ENCODE measurements at places on chromosomes 5 and 9.

DNA sequence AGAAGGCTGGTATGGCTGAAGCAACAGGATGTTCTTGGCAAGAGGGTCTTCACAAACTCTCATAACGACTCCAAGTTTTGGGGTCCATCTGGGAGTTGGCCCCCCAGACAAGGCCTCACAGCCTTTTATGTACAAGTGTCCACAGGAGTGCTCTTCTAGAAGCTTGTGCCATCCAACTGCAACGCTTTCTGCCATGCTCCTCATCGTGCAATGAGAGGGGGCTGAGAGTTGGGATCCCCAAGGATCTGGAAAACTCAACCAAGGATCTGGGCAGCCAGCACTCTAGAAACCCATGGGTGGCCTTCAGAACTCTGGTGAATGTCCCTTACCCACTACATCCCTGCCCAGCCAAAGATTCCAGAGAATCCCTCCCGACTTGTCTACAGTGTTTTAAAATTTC lies 8.5 kb upstream of the AMBP start:
- no peak for DNase-seq

- no peak for DNase-seq
These were observed 112.3 kb downstream of the MARCHF3 start for GRCh38 chr5:126917918-126918614.

DNA sequence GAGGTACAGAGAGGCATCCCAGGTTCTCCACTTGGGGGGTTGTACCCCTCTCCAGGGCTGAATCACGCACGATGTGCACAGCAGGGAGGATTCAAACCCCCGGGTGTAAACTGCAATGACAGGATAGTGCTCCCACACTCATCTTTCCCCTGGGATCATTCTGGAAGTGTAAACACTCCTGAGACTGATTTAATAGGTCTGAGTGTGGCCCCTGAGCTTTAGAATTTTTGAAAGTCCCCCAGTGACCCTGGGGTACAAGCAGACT lies 16.5 kb downstream of the BICD2 start:
- no peak for DNase-seq

- DNase-seq: no peak
These were observed 180.8 kb upstream of the MVB12B start for GRCh38 chr9:126145887-126146253.

- no peak for DNase-seq
These were observed 322.5 kb upstream of the SLC24A2 start for GRCh38 chr9:20111173-20111843.

DNA sequence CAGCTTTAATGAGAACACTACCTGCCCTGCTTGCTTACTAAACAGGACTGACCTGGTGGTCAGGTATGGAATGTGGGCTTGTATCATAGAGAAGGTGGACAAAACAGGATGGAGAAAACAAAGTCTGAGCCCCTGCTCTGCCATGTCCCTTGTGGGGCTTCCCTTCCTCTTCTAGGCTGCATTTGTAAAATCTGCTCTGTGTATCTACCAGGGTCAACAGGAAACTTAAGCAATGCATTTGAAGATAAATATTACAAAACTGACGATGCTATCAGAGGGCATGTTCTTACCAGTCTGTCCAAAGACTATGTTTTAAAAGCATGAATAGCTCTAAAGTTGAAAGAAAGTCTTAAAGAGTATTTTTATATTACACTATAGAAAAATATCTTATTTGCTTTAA lies 228.7 kb downstream of the DCP2 start:
- DNase-seq: no peak

Data from KBM-7 (cell line).